ENCODE measurements at places on chromosomes 4 and X.

DNA sequence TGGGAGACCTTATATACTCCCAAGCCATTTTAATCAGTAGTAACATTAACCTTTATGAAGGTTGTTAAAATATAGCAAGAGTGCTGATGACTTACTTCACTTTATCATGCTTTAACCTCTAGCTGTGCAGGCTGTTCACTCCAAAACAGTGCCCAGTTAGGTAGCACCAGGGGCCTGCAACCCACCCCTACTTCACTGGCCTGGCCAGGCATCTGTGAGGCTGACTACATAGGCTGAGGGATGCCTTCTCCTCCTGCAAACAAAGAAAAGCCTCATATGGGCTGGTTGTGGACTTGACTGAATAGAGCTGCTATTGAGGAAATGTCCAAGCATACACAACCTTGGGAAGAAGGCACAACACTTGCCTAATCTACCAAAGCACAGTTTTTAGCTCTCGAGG, 172.8 kb downstream of the SHROOM3 start:
- no peak for DNase-seq

GRCh38 chr4:26201120-26201519, 119.7 kb upstream of the RBPJ start:
- DNase-seq, result peak; percentile 58

- DNase-seq, result no peak
These were observed 1682.7 kb upstream of the PCDH7 start for GRCh38 chr4:29037501-29037900.

DNA sequence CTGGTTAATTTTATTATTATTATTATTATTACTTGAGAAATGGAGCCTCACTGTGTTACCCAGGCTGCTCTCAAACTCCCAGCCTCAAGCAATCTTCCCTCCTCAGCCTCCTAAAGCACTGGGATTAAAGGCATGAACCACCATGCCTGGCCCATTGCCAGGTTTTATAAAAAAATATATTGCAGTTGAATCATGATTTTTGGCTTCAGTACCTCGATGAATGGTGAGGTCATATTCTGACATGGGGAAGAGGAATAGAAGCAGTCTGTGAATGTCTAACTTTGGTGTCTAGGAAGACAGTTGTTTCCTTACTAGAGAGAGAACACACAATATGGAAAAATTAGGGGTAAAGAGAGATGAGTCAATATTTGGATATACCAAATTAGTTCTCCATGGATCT, 32.0 kb downstream of the CCSER1 start:
- no peak for DNase-seq

DNA sequence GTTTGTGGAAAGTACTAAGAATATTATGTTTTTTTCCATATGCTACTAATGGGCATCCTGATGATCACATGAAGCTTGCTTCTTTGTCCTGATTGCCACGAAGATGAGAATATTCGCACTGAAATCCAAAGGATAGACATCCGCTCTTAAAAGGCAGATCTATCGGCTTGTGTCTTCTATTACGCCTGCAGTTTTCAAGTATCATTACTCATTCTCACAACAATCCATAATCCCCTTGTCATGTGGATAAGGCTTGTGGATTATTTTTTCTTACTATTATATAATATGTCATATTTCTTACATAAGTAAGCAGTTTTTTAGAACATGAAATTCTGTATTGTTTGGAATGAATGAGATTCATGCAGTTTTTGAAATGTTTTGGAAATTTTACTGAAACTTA, 62.8 kb downstream of the KCNIP4 start:
- no peak for DNase-seq

DNA sequence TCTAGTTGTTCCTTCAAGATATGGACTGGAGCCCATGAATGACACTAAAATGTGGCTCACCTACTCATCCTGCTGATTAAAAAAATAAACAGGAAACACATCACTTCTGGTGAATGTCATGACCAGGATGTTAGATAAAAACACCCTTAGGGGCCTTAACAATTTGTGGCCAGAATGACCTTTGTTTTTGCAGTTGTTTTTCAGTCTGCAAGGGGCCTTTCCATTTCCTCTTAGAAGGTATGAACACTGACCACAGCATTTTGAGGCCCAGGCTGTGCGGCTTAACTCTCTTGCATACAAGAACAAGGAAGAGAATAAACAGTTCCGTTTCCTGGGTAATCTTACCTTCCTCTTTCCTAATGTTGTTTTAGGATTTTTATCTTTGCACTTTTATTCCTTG, 113.2 kb downstream of the IL1RAPL2 start:
- DNase-seq, result no peak

- DNase-seq, result peak; percentile 46
These were observed 111.1 kb downstream of the RNF150 start for GRCh38 chr4:141022111-141022695.

GRCh38 chrX:9038244-9038643, 4.3 kb upstream of the FAM9B start:
- DNase-seq, result no peak

GRCh38 chr4:58600290-58600689, 1490.1 kb upstream of the IGFBP7 start:
- no peak for DNase-seq

GRCh38 chr4:83855044-83855443, 319.1 kb downstream of the GPAT3 start:
- peak; percentile 85 for DNase-seq

DNA sequence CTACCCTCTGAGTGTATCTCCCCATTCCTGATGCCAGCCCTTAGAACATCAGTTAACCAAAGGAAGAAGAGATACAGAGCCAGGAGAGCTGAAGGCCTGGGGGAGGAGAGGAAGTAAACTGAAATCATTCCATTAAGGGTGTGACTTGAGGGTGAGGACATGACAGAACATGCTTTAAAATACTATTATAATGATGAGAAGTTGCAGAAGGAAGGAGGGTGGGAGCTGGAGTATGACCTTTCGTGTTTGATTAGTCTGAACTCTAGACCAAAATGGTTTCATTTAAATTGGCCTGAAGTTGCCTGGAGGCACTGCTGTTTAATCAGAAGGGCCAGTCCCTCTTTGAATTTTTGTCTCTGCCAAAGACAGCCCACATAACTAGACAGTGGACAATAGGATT, 11.4 kb downstream of the INTS6L start:
- no peak for DNase-seq

DNA sequence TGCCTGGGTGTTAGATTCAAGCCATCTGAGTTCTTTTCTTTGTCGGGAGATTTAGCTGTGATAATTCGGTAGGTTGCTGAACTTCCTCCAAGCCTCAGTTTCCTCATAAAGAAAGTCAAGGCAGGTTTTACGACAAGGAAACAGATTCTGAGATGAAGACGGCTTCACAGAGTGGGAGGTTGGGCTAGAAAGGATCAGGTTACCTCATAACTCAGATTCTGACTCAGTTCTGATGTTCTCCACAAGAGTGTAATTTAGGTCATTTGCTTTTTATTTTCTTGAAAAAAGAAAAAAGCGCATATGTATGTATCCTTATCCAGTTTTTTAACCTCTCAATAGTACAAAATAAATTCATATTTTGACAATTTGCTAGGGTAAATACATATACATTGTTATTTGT, 47.2 kb upstream of the ELOVL6 start:
- DNase-seq, result peak; percentile 57

GRCh38 chrX:39476604-39477021, 621.1 kb downstream of the BCOR start:
- no peak for DNase-seq

DNA sequence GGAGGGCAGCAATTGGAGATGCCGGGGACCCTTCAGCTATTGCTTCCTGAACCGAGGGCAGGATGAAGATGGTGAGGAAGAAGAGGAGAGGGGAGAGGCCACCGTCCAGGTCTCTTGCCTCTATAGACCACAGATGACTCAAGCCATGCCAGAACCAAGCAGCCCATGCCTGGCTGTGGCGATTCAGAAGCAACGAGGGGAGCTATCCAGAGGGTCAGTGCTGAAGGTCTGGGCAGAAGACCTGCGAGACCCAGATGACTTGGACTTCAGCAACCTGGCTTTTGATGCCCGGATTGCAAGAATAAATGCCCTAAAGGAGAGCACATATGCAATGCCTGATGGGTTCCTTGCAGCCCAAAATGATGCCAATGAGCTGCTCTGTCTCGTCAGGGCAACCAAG, 70.2 kb upstream of the PRPS2 start:
- DNase-seq, result no peak

DNA sequence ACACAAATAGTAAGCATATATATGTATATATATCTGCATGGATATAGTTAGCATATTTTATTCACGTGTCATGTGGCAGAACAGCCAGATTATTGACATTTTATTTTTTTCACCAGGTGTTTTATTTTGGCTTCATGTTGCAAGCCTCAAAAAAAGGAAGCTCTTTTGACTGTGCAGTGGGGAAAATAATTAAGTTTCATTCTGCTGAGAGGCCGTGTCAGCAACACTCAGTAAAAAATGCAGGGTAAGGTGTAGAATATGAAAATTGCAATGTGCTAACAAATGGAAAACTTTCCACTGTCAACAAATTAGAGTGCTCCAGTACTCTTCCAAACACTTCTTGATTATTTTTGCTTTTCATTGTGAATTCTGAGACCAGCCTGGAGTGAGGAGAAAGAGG, 511.5 kb downstream of the GLUD2 start:
- DNase-seq, result no peak

DNA sequence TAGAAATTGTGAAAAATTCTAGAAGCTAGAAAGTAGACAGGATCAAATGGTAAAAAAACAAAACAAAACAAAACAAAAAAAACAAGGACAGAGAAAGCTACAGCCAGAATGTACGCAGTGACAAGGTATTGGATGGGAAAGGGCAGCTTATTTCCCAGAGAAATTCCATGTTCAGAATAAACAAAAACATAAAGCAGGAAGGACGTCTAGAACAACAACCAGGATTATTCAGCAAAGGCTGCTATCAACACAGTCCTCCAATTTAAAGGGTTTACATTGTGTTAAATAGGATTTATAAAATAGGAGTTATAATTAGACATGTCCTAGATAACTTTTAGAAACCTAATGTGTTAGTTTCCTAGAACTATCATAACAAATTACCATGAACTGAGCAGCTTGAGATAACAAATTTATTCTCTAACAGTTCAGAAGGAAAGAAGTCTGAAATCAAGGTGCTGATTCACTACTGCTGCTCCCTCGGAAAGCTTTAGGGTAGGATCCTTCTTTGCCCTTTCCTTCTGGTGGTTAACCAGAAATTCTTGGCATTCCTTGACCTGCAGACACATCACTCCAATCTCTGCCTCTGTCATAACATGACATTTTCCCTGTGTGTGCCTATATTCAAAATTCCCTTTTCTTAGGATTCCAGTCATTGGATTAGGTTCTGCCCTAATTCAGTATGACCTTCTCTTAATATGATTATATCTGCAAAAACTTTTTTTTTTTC, 175.6 kb downstream of the SNCA start:
- peak; percentile 52 for DNase-seq

DNA sequence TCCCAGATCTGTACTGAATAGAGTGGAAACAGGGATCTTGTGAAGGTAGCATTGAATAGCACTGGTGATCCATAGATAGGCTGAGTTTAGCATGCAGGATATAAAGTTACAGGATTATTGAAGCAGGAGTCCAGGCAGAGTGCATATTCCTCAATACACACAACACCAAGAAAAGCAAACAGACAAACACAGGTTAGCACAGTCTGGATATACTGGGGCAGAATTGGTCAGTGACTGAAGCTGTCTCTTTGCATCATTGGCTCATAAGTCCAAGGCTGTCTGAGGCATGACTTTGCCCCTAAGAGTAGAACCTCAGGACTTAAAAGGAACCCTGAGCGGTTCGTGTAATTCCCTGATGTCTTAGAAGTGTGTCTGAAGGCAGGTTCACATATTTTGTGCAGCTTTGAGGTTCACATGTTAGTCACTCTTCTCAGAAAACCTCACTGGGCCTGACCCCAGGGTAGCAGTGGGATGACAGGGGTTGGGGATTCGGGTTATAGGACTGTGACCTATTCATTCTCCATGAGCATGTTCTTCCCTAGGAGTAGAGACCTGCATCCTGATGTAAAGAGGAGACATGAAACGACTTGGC, 134.6 kb downstream of the AASDH start:
- DNase-seq, result no peak

GRCh38 chr4:132502096-132502552, 647.0 kb upstream of the PCDH10 start:
- DNase-seq, result no peak

GRCh38 chr4:5884796-5885195, 8.1 kb downstream of the CRMP1 start:
- no peak for DNase-seq

DNA sequence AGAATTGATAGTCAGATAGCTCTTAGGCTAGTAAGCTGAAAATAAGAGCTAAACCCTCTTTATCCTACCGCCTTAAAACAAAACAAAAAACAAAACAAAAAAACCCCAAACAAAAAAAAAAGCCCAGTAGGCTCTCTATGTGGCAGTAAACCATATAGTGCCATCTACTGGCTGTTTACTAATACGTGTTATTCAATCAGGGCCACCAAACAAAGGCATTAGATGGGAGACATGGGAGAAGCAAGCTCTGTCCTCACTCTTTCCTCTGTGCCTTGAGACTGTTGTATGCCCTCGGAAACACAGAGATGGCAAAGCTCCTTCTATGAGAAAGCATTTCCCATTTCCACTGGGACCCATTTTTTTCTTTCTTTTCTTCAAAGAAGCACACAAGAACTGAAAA, 148.8 kb upstream of the MID1 start:
- peak; percentile 73 for DNase-seq

DNA sequence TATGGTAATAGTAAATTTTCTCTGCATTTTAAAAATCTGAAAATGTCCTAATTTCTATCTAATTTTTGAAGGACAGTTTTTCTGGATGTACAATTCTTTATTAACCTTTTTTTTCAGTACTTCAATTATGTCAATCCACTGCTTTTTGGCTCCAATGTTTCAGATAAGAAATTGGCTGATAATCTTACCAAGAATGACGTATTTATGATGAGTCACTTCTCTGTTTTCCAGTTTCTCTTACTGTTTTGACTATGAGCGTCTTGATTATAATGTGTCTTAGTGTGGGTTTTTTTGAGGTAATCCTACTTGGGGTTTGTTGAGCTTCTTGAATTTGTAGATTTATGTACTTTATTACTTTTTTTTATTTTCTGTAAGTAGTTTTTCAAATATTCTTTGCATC, 47.2 kb downstream of the UGT2B11 start:
- no peak for DNase-seq

DNA sequence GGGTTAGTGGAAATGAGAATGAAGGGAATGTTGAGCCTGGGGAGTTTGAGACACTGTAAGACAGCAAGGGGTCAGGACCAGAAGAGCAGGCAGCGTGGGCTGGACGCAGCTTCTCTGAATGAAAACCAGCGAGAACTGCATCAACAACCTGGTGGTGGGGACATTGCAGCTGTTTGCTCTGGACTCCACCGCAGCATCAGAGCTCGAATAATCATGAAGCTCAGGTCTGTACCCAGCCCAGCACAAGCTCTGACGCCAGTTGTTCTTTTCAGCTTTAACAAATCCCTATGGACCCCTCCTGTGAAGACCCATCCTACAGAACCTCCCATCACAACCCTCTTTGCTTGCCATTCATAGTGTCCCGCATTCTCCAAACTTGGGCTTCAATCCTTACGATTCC, 106.8 kb upstream of the PNPLA4 start:
- no peak for DNase-seq

DNA sequence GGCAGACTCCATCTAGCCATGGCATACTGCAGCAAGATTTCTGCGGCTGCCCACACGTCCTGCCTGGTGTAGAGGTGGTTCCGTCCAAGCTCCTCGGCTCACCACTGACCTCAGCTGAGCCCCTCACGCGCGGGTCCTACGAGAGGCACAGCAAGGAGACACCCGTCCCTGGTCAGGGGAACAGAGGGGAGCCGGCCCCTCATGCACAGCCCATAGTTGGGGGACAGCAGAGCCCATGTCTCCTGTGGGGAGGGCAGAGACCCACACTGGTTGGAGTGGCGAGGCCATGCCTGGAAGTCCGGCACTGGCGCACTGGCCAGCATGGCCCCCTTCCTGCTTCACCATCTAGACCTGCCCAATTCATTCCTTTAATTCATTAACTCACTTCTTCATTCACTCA, 80.8 kb downstream of the HTRA3 start:
- DNase-seq, result no peak
